ENCODE measurements at places on chromosomes 3 and 15. TPM values are rescaled to one million over a fixed set of nuclear protein-coding genes. Genes with fewer than 3 reads are reported as not detected.

AADACL2 gene
- total RNA-seq: not detected

FBXO40 gene
- not detected for total RNA-seq

OR5K1 gene
- total RNA-seq: not detected

CELF6 gene
- total RNA-seq: 6.6 TPM

LDHAL6B gene
- total RNA-seq: not detected

ITGB5 gene
- 172 TPM for total RNA-seq

SLC9A9 gene
- 10.4 TPM for total RNA-seq

SMCO1 gene
- total RNA-seq: not detected

KLF13 gene
- total RNA-seq: 73.4 TPM

OR5K2 gene
- total RNA-seq: not detected

ZCWPW2 gene
- 2.7 TPM for total RNA-seq

CD200 gene
- 6.1 TPM for total RNA-seq

PLA2G4F gene
- total RNA-seq: not detected

TMCO5A gene
- not detected for total RNA-seq

SLC4A7 gene
- total RNA-seq: 44.7 TPM

HTR3E gene
- total RNA-seq: not detected

C3orf85 gene
- total RNA-seq: not detected

BSN gene
- total RNA-seq: 1.0 TPM

MCTP2 gene
- total RNA-seq: 14.3 TPM

FBLN2 gene
- 292 TPM for total RNA-seq

SCG5 gene
- total RNA-seq: 0.90 TPM

LTF gene
- 0.30 TPM for total RNA-seq

ANKRD34C gene
- not detected for total RNA-seq

ANKDD1A gene
- total RNA-seq: 39.3 TPM

NLGN1 gene
- total RNA-seq: 21.6 TPM

RPL39L gene
- 11.5 TPM for total RNA-seq

DNAJA4 gene
- total RNA-seq: 16.9 TPM

PLOD2 gene
- 27.6 TPM for total RNA-seq

ALPK3 gene
- total RNA-seq: 4.3 TPM
